ENCODE measurements at places on chromosomes 3 and 15.

GRCh38 chr3:195916291-195916690, 7.9 kb upstream of the TNK2 start:
- no peak for DNase-seq

DNA sequence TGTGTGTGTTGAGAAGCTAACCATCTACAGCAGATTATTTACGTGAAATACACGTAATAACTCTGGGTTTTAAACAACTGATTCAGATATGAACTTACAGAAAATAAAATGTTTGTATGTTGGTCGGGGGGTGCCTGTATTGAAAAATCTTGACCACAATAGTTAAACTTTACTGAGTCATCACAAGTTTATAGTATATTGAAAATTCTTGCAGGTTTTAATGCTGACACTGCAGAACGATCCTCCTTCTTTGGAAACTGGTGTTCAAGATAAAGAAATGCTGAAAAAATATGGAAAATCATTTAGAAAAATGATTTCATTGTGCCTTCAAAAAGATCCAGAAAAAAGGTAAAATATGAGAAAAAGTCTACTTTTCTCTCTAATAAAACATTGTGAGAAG, 41.3 kb upstream of the SLC22A13 start:
- no peak for DNase-seq

DNA sequence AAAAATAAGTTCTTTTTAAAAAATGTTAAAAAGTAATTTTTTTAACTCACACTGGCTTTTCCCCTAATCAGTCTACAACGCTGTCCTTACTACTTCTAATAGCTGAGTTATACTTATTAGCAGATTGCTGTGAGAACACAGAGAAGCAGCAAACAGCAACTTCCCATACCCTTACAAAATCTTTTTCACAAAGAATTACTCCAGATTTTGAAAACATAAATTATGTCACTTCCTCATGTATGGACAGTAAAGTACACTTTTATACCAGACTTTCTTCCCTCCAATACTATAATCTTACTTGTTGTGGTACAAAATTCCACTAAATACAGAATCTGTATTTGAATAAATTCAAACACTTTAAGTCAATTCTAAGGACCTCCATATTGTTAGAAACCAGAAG, 2.1 kb downstream of the PHC3 start:
- no peak for DNase-seq

DNA sequence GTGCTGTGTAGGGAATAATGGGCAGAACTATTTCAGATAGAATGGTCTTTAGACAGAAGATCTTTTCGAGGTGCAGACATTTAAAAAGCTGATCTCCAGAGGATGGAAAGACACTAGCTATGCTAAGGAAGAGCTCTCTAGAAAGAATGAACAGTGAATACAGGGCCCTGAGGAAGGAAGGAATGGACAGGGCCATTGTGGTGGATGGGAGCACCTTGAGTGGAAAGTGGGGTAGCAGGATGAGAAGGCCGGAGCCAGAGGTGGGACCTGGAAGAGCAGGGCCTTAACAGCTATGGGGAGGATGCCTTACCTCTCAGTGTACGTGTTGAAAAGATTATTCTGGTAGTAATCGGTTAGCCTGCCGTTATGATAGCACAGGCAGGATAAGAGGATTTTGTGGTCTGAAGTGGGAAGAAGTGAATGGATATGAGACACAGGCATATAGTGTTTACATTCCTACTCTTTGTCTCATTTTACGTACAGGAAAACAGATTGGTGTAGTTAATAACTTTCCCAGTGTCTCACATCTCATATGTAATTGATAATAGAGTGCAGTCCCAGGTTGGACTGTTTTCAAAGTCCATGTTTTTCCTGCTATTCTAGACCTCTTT, 172.4 kb downstream of the KLHL25 start:
- no peak for DNase-seq

- no peak for DNase-seq
Measured at GRCh38 chr3:172698631-172699030, 12.2 kb downstream of the NCEH1 start.

- DNase-seq, result no peak
Measured at GRCh38 chr15:62564886-62565633, 400.0 kb upstream of the C2CD4B start.

GRCh38 chr3:185332026-185332735, 30.8 kb upstream of the MAP3K13 start:
- DNase-seq, result no peak
